Activated T-cell treated with anti-CD3 and anti-CD28 coated beads, Interleukin-2, amount 50 U/mL, for 72 hours (primary cell): ENCODE measurements at places on chromosomes 4 and X. TPM values are rescaled to one million over a fixed set of nuclear protein-coding genes. Genes with fewer than 3 reads are reported as not detected.

DNA sequence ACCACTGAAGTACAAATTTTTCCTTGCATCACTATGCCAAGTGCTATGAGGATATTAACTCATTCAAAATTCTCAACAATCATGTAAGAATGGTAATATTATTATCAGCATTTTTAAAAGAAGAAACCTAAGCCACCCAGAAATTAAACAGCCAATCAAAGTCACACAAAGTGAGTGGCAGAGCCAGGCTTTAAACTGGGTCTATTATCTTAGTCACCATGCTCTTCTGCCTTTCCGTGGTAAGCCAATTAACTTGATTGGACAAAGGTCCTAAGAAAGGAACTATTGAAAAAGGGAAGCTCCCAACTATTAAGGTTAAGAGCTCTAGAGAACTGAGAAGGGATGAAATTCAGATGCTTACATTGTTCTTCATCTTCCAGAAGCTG lies 111.5 kb downstream of the ASB9 start:
- peaks cover 12% of the 10 kb centered on the region for H3K27me3 ChIP-seq
- no peaks in the 10 kb centered on the region for H3K36me3 ChIP-seq
- H3K4me3 ChIP-seq: peak overlapping the region; percentile 83
- no peak for DNase-seq
- H3K4me1 ChIP-seq: peaks cover 23% of the 10 kb centered on the region

GRCh38 chr4:87038837-87039615 lies 104.2 kb downstream of the AFF1 start:
- H3K27ac ChIP-seq: no peak overlapping the region
- peaks cover 32% of the 10 kb centered on the region for H3K4me1 ChIP-seq
- H3K4me3 ChIP-seq: no peak overlapping the region
- DNase-seq: no peak

Gene YIPF7
- total RNA-seq: not detected

DNA sequence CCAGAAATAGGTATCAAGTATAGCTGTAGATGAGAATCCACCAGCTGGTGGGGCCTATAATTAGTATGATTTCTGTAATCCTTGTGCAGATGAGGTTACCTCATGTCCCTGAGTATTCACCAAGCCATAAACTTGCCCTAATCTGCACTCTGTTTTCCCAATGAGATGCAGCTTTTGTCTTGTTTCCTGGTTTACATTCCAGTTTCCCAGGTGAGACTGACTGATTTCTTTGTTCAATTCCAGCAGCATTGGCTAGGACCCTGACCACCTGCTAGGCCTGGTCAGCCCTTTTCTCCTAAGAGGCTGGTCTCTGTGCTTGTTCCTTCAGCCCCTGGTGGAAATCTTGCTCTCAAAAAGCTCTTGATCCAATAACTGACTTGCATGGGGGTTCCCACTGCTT lies 44.6 kb downstream of the GABRB1 start:
- DNase-seq: no peak
- H3K27me3 ChIP-seq: peaks cover 5% of the 10 kb centered on the region
- H3K36me3 ChIP-seq: no peaks in the 10 kb centered on the region
- H3K4me1 ChIP-seq: peaks cover 10% of the 10 kb centered on the region

- H3K4me3 ChIP-seq: no peak overlapping the region
- H3K36me3 ChIP-seq: no peaks in the 10 kb centered on the region
- H3K27ac ChIP-seq: no peak overlapping the region
Measured at GRCh38 chrX:150049647-150050046, 111.4 kb upstream of the EOLA2 start.

Gene MCF2
- total RNA-seq: 0.37 TPM

- peaks cover 58% of the 10 kb centered on the region for H3K27me3 ChIP-seq
- DNase-seq: peak; percentile 50
- H3K27ac ChIP-seq: no peak overlapping the region
Measured at GRCh38 chr4:37452952-37453280, 208.4 kb downstream of the NWD2 start.

- no peak overlapping the region for H3K4me3 ChIP-seq
- no peak overlapping the region for H3K27ac ChIP-seq
- H3K4me1 ChIP-seq: no peaks in the 10 kb centered on the region
- peaks cover 3% of the 10 kb centered on the region for H3K36me3 ChIP-seq
- H3K27me3 ChIP-seq: no peaks in the 10 kb centered on the region
- no peak for DNase-seq
Measured at GRCh38 chr4:188002323-188002722, 6.8 kb downstream of the ZFP42 start.

DNA sequence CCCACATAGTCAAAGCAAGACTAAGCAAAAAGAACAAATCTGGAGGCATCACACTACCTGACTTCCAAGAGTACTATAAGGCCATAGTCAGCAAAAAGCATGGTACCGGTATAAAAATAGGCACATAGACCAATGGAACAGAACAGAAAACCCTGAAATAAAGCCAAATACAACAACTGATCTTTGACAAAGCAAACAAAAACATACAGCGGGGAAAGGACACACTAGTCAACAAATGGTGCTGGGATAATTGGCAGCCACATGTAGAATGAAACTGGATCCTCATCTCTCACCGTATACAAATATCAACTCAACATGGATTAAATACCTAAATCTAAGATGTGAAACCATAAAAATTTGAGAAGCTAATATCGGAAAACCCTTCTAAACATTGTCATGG lies 819.3 kb upstream of the FRG1 start:
- no peaks in the 10 kb centered on the region for H3K4me1 ChIP-seq
- no peak overlapping the region for H3K4me3 ChIP-seq
- H3K36me3 ChIP-seq: peaks cover 2% of the 10 kb centered on the region
- no peak overlapping the region for H3K27ac ChIP-seq

GRCh38 chr4:56118055-56118454 lies 169.3 kb downstream of the CEP135 start:
- no peak overlapping the region for H3K27ac ChIP-seq
- no peaks in the 10 kb centered on the region for H3K27me3 ChIP-seq
- H3K36me3 ChIP-seq: no peaks in the 10 kb centered on the region
- no peaks in the 10 kb centered on the region for H3K4me1 ChIP-seq
- no peak for DNase-seq
- no peak overlapping the region for H3K4me3 ChIP-seq

Gene CD40LG
- 36.1 TPM for total RNA-seq

GRCh38 chrX:95893636-95894035 lies 791.0 kb upstream of the DIAPH2 start:
- H3K27me3 ChIP-seq: peaks cover 5% of the 10 kb centered on the region
- no peak for DNase-seq
- H3K27ac ChIP-seq: no peak overlapping the region
- no peaks in the 10 kb centered on the region for H3K36me3 ChIP-seq
- no peak overlapping the region for H3K4me3 ChIP-seq

Gene C1QTNF7
- not detected for total RNA-seq

DNA sequence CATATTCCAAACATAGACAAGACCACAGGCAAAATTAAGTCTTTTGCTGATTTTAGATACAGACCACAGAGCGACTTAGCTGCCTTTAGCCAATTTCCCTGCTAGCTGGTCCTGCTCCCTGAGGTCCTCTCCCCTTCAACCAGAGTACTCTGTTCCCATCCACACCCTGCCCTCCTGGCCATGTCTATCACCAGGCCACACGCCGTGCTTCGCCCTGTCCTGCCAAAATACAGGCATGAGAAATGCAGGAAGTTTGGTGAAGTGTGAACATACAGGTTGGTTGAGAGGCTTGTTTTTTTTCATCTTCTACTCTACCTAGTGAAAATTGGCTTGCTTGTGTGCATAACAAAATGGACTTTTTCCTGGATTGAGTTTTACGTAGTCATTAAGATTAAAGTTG lies 226.2 kb upstream of the TENM3 start:
- peaks cover 5% of the 10 kb centered on the region for H3K4me1 ChIP-seq
- no peaks in the 10 kb centered on the region for H3K36me3 ChIP-seq
- no peak for DNase-seq
- H3K4me3 ChIP-seq: no peak overlapping the region

GRCh38 chrX:74421740-74422352 lies 553 bp downstream of the SLC16A2 start:
- no peak overlapping the region for H3K27ac ChIP-seq
- H3K27me3 ChIP-seq: peaks cover 56% of the 10 kb centered on the region
- peaks cover 11% of the 10 kb centered on the region for H3K4me1 ChIP-seq
- no peaks in the 10 kb centered on the region for H3K36me3 ChIP-seq
- peak overlapping the region; percentile 73 for H3K4me3 ChIP-seq
